ENCODE measurements at places on chromosomes 4 and X.

GRCh38 chr4:38832624-38833528, 23.7 kb downstream of the TLR6 start:
- no peak for DNase-seq

- DNase-seq = peak; percentile 91
These were observed 52.6 kb downstream of the HPRT1 start for GRCh38 chrX:134512566-134512965.

DNA sequence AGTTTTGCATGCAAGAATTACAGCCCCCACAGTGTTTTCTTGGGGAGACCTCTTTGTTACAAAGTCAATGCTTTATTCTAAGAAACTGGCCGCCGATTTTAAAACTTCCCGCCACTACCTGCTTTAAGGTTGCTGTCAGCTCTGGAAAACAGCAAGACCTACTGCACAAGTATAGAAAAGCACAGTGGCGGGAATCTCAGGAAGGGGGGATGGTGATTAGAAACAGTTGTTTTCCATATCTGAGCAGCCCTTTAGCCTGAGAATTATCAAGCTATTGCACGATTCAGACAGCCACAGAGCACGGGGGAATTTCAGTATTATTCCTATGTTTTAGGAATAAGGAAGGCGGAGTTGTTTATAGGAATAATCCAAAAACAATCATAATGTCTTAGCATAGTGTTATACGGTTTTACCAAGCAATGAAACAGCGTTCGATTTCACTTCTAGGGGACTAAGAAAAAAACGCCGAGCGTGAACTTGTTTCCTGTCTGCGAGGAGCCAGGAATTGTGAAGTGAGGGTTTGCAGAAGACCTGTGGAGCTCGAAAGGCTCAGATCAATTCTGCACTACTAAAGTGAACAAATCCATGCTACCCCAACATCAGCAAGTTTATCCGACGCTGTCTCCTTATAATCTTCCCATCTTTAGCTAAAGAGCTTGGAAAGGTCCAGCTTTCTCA, 81.3 kb downstream of the HMGN5 start:
- peak; percentile 1 for DNase-seq

GRCh38 chr4:173247321-173247720, 78.7 kb downstream of the GALNT7 start:
- no peak for DNase-seq

DNA sequence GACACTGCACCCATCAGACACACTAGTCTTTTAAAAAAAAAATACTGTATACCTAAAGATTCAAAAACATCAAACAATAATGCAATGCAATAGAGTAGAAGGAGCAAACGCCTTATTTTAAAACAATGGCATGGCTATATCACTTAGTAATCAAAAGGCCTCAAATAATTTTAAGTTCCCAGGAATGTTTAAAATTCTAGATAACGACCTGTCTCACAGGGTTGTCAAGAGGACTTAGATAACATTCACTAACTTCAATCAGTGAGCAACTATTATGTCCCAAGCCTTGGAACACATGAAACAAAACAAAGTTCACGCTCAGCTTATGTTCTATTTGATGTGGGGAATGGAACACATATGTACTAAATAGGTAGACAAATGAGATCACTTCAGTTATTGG, 106.5 kb downstream of the FRYL start:
- no peak for DNase-seq

GRCh38 chrX:30880058-30880457, 9.0 kb downstream of the TAB3 start:
- no peak for DNase-seq

GRCh38 chrX:41350976-41351569, 17.1 kb downstream of the DDX3X start:
- DNase-seq = no peak

- no peak for DNase-seq
These were observed 159.9 kb downstream of the MGST2 start for GRCh38 chr4:139825523-139826014.

GRCh38 chr4:1623400-1623799, 60.7 kb downstream of the FAM53A start:
- no peak for DNase-seq

- no peak for DNase-seq
These were observed 8.5 kb upstream of the GPR50 start for GRCh38 chrX:151167791-151168345.

DNA sequence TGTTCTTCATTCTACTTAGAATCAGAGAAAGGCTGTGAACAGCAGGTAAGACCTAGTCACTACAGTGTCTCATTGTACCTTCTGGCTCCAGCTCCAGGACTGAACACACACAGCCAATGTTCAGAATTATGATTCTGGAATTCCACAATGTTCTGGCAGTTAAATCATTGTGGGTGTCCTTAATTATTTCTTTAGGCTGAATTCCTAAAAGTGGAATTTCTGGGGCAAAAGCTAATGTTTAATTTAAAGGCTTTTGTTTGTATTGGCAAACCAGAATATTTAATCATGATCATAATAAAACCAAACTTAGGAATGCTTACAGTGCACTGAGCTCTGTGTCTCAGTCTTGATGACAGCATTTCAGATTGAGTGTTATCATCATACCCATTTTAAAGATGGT, 67.0 kb upstream of the FAT1 start:
- DNase-seq = peak; percentile 66

GRCh38 chr4:100366213-100366612, 151.6 kb downstream of the EMCN start:
- peak; percentile 59 for DNase-seq
